ENCODE measurements at places on chromosomes 5 and 9.

- DNase-seq = no peak
Measured at GRCh38 chr5:80206282-80206681, 49.6 kb downstream of the SERINC5 start.

DNA sequence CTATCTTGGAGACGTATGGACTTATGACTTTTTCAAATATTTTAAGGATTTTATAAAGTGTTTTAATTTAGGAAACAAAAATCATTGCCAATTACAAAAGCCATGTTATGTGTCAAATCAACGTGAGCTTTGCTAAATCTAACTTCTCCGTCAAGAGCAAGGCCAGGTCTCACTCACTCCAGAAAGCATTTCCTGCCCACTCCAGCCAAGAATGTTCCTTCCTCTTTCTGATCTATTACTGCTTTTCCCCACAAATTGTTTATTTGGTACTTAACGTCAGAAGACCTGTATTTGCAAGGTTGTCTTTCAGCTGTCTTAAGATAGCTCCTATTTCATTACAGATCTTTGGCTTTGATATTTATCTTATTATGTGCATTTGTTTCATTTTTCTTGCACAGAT is 193.5 kb upstream of the HAPLN1 start:
- DNase-seq = no peak

GRCh38 chr5:98933445-98934072 is 4.8 kb upstream of the CHD1 start:
- DNase-seq = peak; percentile 83

GRCh38 chr5:95631991-95632675 is 12.2 kb downstream of the GPR150 start:
- no peak for DNase-seq

DNA sequence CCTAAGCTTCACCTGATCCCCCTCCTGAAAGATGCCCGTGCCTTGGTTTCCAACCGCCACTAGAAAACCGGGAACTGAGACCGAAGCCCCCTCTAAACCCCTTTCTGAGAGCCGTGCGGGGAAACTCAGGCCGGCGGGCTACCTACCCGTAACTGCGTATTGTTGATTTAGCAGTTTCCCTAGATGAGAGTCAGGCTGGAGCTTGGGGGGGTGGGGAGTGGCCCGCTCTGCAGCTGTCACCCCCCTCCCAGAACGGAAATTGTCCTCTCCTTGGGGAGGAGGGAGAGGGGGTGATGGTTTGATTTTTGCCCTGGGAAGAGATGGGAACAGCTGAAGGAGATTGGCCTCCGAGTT is 2.5 kb downstream of the CXXC5 start:
- DNase-seq = no peak

DNA sequence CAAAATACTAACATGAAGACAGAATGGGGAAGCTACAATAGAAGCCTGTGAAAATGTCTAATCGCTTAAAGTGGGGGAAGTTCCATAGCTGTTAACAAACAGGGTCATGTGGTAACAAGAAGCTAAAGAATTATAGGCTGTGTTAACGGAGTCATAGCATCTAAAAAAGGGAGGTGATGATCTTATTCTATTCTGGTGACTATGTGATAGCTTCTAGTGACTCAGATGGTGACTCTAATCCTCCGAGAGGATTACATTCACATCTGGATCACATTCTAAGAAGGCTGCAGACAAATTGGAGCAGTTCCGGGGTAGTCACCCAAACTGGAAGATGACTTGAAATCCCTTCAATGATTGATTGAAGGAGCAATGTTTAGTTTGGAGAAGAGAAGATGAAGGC is 142.1 kb downstream of the LIFR start:
- DNase-seq = no peak

- no peak for DNase-seq
Measured at GRCh38 chr9:137515338-137515724, 34.9 kb downstream of the PNPLA7 start.

Measured in common myeloid progenitor, CD34-positive (primary cell).